CD4-positive, alpha-beta T cell (primary cell): ENCODE measurements at places on chromosomes 5 and 9. TPM values are rescaled to one million over a fixed set of nuclear protein-coding genes. Genes with fewer than 3 reads are reported as not detected.

DNA sequence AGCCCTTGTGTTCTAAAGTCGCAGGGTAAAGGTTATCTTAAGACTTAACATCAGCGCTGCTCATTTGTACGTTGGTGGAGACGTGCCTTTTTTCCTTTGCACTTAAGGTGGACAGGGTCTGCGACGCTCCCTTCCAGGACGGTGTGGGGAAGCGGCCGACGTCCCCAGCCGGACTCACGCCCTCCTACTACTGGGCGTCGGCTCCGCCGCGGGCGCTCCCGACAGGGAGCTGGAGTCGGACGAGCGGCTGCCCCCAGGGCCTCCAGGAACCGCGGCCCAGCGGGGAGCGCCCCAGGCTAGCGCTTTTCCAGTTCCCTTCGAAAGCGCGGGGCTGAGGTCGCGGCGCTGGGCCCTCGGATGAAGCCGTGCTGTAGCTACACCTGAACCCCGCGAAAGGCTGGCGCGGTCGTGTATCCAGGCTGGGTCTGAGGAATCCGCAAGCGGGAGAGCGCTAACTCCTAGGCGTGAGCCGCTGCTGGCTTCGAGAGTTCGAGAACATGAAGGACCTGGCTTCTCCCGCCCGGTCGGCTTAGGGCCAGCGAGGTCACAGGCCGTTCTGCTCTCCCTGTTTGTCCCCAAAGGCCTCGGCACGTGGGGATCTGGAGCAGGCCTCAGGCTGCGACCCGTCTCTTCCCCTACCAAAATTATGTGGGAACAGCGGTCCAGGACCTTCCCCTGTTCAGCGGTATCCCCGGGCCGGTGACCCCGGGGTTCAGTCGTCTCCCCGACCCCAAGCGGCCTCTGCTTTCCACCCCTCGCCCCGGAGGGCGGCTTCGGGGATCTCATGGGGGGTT is 3.8 kb upstream of the DMRT3 start:
- DNase-seq, result no peak

GRCh38 chr5:100299261-100299660 is 235.9 kb upstream of the FAM174A start:
- DNase-seq, result no peak

The ITGA2 gene
- 0.11 TPM for total RNA-seq

DNA sequence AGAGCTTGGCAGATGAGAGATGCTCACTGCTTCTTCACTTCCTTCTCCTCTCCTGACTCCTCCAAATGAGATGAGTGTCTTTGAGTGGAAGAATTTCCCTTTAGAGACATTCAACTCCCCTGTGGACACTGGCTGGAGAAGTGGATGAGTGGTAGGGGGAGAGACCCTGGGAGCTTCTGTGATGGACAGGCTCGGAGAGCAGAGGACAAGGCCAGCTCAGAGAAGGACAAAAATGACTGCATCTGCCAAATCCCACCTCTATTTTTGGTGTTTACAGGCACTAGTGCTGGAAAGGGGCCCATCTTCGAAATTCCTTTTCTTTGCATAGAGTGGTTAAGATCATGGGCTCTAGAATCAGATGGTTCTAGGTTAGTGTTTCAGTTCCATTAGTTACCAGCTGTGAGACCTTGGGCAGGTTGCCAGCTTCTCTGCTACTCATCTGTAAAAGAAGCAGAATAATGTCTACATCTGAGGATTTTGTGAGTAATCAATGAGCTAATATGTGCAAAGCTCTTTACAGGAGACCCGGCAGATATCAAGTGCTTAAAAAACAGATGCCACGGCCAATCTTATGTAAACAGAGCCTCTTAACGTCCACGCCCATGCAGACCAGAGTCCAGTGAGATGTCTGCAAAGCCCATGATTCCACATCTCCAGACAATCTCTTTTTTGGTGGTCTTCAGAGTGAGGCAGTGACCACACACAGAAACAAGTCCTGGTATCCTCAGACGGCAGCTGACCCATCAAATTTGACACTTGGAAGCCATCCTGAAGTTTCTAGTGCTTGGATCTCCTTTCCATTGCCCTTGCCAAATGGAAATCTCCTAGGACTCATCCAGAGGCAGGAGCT is 13.6 kb upstream of the COL27A1 start:
- DNase-seq, result no peak

DNA sequence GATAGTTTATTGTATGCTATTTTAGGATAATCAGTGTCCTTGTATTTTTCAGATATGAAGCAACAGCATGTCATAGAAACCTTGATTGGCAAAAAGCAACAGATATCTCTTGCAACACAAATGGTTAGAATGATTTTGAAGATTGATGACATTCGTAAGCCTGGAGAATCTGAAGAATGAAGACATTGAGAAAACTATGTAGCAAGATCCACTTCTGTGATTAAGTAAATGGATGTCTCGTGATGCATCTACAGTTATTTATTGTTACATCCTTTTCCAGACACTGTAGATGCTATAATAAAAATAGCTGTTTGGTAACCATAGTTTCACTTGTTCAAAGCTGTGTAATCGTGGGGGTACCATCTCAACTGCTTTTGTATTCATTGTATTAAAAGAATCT is 14.5 kb downstream of the CCT5 start:
- DNase-seq, result no peak

The DCTN4 gene
- total RNA-seq, result 81.2 TPM

The PTGDS gene
- total RNA-seq, result 40.6 TPM

DNA sequence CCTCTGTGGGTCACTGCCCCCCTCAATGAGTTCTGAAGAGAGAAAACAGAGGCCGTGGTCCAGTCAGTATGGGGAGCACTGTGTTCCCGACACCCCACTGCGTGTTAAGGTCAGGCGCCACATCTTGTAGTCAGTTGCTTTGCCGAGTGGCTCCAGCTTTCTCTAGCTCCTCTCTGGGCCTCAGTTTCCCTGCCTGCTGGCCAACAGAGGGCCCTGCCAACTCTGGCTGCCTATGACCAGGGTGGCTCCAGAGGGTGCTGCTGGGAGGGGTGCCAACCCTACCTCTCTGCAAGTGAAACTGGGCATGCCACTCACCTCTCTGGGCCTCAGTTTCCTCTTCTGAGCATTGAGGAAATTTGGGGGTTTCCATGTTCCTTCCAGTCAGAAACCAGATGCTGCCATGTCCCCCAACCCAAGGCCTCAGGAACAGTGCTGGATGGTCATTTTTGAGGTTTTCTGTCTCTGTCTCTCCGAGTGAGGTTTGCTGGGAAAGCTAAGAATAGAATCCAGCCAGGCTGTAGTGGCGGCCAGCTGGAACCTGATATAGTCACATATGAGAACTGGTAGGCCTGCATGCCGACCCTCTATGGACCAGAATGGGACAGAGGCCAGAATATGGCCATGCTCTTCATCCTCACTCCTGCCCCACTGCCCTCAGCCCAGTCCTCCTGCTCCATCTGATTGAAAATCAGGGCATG is 132.1 kb downstream of the PHF2 start:
- DNase-seq, result no peak

- no peak for DNase-seq
These were observed 252.0 kb downstream of the RASEF start for GRCh38 chr9:82810915-82811314.

The PLPPR1 gene
- not detected for total RNA-seq

The GFPT2 gene
- 1.5 TPM for total RNA-seq

GRCh38 chr9:104386425-104387069 is 117.5 kb upstream of the OR13F1 start:
- no peak for DNase-seq

The SARDH gene
- 17.7 TPM for total RNA-seq

- DNase-seq, result no peak
These were observed 227.6 kb upstream of the C9orf72 start for GRCh38 chr9:27800692-27801370.

GRCh38 chr9:137984005-137984404 is 106.4 kb downstream of the CACNA1B start:
- no peak for DNase-seq

GRCh38 chr9:69470186-69470977 is 145.4 kb downstream of the ENTREP1 start:
- no peak for DNase-seq

DNA sequence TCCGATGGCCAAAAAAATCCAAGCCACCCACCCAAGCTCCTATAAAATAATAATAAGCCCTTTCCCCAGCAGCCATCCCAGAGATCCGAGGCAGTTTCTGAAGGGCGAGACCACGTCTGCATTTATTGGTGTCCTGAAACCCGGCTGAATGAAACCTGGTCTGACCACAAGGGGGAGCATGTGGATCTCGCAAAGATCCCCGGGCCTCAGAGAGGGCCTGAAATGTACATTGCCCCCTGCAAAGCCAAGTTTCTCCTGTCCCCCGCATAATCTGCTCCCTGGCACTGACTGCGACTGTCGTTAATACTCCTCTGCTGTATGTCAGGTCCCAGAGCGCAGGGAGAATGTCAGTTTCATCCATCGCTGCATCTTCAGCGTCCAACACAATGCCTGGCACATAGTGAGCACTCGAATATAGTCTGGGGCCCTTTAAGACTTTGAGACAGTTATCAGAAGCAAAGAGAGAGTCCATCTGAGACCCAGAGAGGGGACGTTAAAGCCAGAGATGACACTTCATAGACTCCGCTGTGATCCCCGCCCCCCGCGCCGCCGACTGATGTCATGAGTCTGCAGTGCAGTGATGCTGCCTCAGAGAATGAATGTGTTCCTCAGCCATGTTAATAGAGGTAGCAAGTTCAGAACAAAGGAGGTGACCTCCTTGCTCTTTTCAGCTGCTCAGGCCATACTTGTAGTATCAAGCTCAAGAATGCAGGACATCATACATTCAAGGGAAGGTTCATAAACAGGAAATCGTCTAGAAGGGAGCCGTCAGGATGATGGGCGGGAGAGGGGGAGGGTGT is 74.5 kb upstream of the BARHL1 start:
- peak; percentile 59 for DNase-seq

DNA sequence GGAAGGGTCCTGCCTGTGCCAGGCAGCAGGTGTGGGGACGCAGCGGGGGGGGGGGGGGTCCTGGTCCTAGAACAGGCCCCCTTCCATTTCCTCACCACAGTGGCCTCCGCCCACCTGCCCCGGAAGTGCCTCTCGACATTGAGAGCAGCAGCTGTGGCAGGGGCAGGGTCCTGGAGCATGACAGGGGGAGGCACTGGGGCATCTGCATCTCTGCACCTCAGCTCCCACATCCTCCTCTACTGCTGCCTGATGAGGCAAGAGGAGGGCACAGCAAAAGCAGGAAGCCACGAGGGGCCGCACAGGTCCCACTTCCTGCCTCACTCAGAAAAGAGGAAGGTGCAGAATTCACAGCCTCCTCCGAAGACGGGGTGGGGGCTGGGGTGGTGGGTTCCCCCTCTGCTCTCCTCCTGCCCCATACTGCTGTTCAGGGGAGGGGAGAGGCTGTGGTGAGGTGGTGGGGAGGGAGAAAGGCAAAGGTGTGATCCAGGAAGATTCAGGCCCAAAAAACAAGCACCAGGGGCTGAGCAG is 14.8 kb downstream of the AKNA start:
- DNase-seq, result peak; percentile 83

- DNase-seq, result no peak
These were observed 10.5 kb upstream of the SMIM32 start for GRCh38 chr5:136203303-136203922.

- DNase-seq, result no peak
These were observed 5.3 kb downstream of the SLC25A25 start for GRCh38 chr9:128073253-128073886.

The C5orf58 gene
- total RNA-seq, result not detected

The FBP1 gene
- 3.0 TPM for total RNA-seq

- DNase-seq, result no peak
These were observed 10.5 kb upstream of the NDST1 start for GRCh38 chr5:150497274-150497988.

The GPR21 gene
- total RNA-seq, result 0.89 TPM

- no peak for DNase-seq
These were observed 2.8 kb downstream of the SLC6A3 start for GRCh38 chr5:1442222-1443145.

DNA sequence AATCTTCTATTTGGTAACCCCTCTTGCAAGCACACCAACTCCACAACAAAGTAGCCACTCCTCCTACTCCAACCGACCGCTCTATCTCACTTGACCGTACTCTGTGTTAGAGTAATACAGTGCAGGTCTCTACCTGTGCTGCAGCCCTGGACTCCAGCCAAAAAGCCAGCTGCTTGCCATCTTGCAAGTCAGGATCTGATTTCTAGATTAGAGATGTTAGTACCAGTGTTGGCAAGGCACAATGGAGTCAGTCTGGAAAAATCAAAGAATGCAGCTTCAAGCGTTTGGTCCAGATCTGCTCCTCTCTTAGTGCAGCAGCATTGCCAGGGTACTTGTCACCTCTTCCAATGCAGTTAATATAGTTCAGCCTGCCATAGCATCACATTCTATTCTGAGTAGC is 477.6 kb downstream of the ZSWIM6 start:
- DNase-seq, result no peak

DNA sequence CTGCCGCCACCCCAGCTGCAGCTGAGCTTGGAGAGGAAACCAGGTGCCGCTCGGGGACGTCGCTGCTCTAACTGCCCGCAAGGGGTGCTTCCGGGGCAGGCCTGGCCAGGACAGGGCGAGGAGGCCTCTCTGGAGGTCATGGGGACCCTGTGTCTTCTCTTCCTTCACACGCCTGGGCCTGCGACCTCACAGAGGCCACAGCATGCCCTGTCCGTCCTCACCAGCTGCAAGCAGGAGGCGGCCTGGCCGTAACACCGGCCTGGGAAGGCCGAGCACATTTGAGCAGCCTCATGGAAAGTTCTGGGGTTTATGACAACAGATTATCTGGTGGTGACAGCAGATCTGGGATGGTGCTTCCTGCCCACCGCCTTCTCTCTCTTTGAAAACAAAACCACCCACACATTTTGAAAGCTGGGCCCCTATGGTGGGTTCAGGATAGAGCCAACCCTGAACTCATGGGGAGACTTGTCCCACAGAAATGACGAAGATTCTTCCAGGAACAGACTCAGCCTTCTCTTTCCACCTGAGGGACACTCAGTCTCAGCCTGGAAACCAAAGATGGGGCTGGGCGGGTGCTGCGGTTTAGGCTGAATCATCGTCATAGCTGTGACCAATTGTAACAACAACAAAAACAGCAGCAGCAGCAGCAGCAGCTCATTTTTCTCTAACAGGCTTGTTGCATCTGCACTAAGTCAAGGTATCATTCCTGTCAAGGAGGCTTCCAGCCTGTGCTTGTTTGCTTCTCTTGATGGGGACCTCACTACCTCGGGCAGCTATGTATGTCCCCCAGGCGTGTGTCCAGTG is 99.6 kb upstream of the RAPGEF1 start:
- DNase-seq, result peak; percentile 57

The APBA1 gene
- total RNA-seq, result 1.4 TPM

The PDE6A gene
- total RNA-seq, result not detected
